Breast epithelium (tissue), 4 donors: ENCODE measurements at places on chromosomes 4 and X.

DNA sequence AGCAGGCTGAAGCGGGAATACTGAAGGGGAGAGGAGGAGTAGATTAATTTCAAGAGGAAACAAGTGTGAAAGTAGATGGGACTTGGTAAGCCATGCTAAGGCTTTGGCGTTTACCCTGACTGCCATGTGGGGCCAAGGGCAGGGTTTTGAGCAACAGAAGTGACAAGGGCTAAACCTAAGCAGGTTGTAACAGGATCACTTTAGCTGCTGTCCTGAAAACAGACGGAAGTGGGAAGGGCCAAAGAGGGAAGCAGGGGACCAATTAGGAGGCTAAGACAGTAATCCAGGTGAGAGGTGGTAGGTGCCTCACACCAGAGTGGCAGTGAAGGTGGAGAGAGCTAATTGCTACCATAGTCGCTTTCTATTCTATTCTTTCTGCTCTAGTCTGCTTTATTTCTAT lies 166.5 kb downstream of the PJA1 start:
- no peak overlapping the region for H3K27ac ChIP-seq
- no peaks in the 10 kb centered on the region for H3K4me1 ChIP-seq
- no peak for DNase-seq
- H3K36me3 ChIP-seq = no peaks in the 10 kb centered on the region
- H3K27me3 ChIP-seq = peaks cover 77% of the 10 kb centered on the region

DNA sequence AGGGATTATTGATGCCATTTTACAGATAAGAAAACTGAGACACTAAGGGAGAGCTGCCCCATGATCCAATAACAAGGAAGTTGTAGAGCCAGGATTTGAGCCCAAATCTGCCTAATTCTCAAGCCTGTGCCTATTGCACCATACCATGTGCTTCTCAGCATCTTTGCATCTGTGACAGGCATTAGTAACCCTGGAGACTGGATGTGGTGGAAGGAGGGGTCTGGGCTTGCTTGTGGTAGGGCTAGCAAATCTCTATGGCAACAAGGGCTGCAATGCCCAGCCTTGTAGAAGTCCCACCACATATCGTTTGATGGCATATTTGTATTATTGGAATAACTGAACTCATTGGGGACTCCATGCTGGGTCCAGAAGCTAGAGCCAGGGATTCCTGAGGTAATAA lies 58.1 kb downstream of the RTL5 start:
- peaks cover 75% of the 10 kb centered on the region for H3K27me3 ChIP-seq
- H3K36me3 ChIP-seq = no peaks in the 10 kb centered on the region

- H3K27me3 ChIP-seq = no peaks in the 10 kb centered on the region
- H3K4me3 ChIP-seq = no peak overlapping the region
- H3K4me1 ChIP-seq = no peaks in the 10 kb centered on the region
- H3K27ac ChIP-seq = no peak overlapping the region
- no peak for DNase-seq
- H3K36me3 ChIP-seq = peaks cover 10% of the 10 kb centered on the region
Observed at GRCh38 chrX:1355131-1356046, 18.8 kb downstream of the IL3RA start.

DNA sequence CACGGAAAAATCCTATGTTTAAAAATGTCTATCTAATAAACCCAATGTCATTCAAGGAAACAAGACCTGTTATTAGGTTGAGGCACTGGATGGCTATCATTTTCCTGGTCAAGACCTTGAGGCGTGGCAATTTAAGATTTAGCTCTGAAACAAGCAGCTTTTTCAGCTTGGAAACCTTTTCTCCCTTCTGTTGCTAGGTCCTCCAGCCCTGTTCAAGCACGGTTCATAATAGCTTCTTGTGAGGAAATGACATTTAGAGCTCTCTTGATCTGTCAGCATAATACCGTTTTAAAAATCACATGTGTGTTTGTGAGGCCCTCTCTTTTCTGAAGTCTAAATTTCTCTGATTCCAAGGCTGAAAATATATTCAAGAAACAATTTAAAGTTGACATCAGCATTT lies 133.6 kb upstream of the GRPR start:
- H3K27ac ChIP-seq = no peak overlapping the region
- H3K4me1 ChIP-seq = no peaks in the 10 kb centered on the region
